ENCODE measurements at places on chromosomes 11 and 22.

- DNase-seq: no peak
Measured at GRCh38 chr22:36893262-36893661, 20.2 kb upstream of the CSF2RB start.

DNA sequence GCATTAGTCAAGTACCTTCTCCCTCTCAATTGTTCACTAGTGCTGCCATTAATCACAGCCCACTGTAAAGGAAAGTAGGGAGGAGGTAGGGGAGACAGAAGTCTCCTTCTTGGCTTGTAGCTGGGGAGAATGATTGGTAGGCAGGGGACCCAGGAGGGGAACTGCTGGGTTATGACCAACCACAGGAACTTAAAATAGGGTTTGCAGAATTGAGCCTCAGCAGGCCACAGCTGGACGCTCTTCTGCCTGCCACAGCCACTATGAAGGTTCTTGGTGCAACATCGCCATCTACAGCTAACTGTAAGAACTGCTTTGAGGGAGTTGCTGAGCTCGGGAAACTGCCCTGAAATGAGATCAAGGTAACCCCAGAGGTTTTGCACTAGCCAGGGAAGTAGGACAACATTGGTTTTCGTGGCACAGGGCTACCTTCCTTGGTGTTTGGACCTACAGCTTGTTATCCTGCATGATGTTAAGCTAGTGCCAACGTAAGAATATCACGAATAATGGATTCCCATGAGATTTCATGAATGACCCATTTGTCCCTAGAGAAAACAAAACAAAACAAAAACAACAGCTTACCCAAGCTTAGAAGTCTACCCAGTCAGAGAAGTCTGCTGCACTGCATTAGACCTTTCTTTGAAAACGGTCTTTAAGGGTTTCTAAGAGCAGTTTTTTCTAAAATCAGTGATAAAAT, 787.1 kb upstream of the API5 start:
- DNase-seq: no peak

GRCh38 chr11:15817001-15817400, 539.3 kb downstream of the SOX6 start:
- no peak for DNase-seq

GRCh38 chr11:12863605-12864121, 145.5 kb upstream of the RASSF10 start:
- DNase-seq: no peak

- DNase-seq: no peak
Measured at GRCh38 chr22:44913198-44913983, 96.4 kb downstream of the PHF21B start.

DNA sequence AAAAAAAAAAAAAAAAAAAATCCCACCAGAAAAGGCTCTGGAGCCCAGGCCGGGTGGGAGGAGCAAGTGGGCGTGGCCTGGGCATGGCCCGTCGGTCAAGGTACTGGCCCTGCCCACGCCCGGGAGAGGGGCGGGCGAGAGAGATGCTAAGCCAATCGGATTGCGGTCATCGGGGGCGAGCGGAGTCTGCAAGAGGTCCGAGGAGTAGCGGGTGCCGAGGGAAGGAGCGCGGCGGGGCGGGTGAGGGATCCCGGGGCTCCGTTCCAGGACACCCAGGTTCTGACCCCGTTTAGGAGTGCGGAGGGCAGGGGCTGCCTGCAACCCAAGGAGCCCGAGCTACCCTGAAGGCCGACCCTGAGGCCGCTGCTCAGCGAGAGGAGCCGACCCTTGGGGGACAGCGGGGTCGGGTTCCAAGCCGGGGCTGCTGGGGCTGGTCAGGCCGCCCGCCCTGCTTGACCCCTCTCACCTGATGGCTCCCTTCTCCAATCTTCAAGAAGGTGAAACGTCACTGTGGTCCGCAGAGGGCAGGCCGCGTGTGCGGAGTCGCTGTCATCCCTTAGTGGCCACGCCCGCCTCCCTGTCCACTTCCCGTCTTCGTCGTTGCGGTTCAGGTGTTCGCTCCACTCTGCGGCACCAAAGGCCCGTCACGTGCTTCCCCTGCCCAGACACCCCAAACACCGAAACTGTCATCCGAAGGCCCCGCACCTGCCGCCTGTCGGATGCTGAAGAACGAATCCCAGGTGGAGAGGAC, 11.1 kb upstream of the TAB1 start:
- no peak for DNase-seq

GRCh38 chr22:41699264-41700107, at the start of gene MEI1:
Gene MEI1 (plus strand): TSS chr22:41699503. CDS start chr22:41699539, 36 bp downstream.
- peak; percentile 87 for DNase-seq

GRCh38 chr22:21067901-21068680, 22.3 kb downstream of the LRRC74B start:
- DNase-seq: no peak

Data from T follicular helper cell (primary cell).